ENCODE measurements at places on chromosomes 2 and 18. TPM values are rescaled to one million over a fixed set of nuclear protein-coding genes. Genes with fewer than 3 reads are reported as not detected.

OSBPL6 gene
- total RNA-seq = 22.4 TPM

LCT gene
- total RNA-seq = 0.03 TPM

TLK1 gene
- total RNA-seq = 27.8 TPM

LYG2 gene
- not detected for total RNA-seq

SCYGR4 gene
- total RNA-seq = not detected

SF3B6 gene
- 85.9 TPM for total RNA-seq

CRYGC gene
- total RNA-seq = not detected

UGT1A4 gene
- 1.0 TPM for total RNA-seq

SOX11 gene
- total RNA-seq = 0.03 TPM

UBE2E3 gene
- 66.8 TPM for total RNA-seq

CHRNG gene
- total RNA-seq = not detected

DYNAP gene
- not detected for total RNA-seq

IL36A gene
- total RNA-seq = not detected

GRCh38 chr2:134911400-134911785, 7.2 kb upstream of the CCNT2 start:
- DNase-seq = no peak

GRCh38 chr2:178917555-178917954, 110.3 kb upstream of the TTN start:
- no peak for DNase-seq

- DNase-seq = no peak
These were observed 26.2 kb upstream of the XDH start for GRCh38 chr2:31440764-31441163.

GRCh38 chr18:62788876-62789275, 73.5 kb downstream of the PHLPP1 start:
- no peak for DNase-seq

- DNase-seq = peak; percentile 64
These were observed 33.6 kb upstream of the RNF149 start for GRCh38 chr2:101341901-101342624.

GRCh38 chr2:158337018-158337417, 119.5 kb downstream of the CCDC148 start:
- DNase-seq = no peak

- no peak for DNase-seq
These were observed 9.0 kb upstream of the NPPC start for GRCh38 chr2:231935207-231935524.

GRCh38 chr18:12359515-12359927, 17.5 kb downstream of the AFG3L2 start:
- DNase-seq = no peak

DNA sequence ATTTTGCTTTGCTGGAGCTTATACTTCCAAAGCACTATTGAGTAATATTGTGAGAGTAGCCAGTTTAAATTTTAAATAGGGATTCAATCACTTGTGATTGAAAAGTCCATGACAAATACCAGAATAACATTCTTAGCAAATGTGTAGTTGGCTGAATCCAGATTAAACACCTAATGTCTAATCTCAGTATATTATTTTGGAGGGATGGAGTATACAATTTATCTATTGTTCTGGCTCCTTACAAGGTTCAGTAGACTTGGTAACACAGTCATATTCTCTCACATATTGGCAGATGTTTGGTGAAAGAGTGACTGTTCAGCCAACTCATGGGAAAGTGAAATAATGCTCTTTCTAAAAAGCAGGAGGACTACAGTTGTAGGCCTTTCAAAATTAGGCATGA, 2.2 kb downstream of the UGT1A9 start:
- no peak for DNase-seq

DNA sequence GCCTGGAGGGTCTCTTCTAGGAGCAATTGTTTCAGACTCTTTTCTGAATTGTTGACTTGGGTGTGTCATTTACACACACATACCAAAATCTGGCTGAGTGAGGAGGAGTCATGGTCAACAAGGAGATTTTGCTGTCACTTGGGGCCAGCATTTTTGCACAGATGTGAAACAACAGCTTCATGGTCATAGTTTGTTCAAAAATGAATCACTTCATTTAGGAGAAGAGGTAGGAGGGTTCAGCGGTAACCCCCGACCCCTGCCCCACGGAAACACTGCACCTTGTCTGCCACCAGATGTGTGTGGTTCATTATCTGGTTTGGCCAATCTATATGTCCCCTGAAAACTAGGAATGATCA, 42.2 kb downstream of the LBH start:
- no peak for DNase-seq

DNA sequence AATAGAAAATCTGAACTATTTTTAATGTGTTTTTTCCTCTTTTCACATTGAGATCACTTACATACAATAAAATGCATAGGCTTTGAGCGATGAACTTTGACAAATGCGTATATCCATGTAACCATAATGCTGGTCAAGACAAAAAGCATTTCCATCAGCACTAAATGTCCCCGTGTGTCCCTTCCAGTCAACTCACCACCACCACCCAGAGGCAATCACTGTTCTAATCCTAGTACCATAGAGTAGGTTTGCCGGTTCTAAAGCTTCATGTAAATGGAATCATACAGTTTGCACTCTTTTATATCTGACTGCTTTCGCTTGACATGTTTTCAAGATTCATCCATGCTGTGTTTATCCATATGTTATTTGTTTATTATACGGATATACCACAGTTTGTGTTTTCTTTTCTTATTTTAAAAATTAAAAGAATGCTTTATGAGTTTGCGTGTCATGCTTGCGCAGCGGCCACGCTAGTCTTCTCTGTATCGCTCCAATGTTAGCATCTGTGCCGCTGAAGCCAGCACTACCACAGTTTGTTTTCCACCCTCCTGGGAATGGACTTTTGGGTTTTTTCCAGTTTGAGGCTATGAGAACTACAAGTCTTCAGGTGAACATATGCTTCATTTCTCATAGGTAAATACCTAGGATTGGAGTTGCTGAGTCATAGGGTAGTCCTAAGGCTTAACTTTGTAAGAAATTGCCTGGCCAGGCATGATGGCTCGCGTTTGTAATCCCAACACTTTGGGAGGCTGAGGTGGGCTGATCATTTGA, 197.5 kb upstream of the CHAC2 start:
- DNase-seq = no peak

DNA sequence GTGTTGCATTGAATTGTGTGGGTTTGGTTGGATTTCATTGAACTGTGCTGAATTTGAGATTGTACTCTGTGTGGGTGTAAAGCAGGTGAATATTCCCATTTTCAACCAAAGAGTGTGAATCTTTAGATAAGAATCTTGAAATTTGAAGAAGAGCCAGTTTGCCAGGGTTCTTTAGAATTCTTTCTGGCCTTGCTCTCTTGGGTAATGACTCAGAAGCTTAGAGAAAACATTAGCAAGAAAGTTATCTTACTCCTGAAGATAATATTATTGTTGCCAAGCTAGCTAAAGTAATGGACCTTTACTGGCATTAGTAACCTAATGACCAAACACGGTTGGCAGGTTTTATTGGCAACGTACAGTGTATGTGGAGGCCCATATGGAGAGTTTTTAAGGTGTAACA, 46.4 kb upstream of the SIX3 start:
- DNase-seq = no peak

- peak; percentile 11 for DNase-seq
These were observed 33.7 kb downstream of the MTERF4 start for GRCh38 chr2:241068136-241068941.

GRCh38 chr2:152623775-152624174, 93.5 kb downstream of the PRPF40A start:
- DNase-seq = no peak

DNA sequence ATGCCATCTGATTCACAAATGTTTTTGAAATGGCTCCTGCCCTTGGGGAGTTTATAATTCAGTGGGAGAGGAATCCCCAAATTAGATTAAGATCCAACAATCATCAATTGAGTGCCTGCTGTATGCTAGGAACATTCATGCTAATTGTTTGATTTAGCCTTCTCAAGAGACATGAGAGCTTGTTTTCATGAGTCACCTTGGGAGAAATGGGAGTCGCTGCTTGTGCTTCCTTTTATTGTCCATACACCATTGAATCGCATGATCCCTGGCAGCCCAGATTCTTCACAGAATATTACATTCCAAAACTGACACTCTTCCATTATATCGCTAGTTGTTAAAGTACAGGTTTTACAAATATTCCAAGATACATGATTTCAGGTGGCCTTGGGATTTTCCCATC, 106.0 kb upstream of the MAP3K20 start:
- no peak for DNase-seq

DNA sequence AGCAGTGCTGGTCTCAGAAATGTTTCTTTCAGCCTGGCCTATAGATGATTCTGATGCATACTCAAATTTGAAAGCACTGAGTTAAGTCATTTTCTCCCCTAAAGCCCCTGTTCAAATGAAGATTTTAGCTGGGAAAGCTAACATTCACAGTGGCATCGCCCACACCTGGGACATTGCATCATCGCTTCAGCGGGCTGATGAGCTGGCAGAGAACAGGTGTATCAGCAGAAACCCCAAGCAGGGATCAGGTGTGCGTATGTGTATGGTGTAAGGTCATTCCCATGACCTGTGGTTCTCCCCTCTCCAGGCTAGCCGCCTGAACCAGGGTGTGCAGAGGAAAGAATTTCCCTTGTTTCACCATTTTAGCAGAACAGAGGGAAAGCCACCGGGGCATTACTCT, 56.3 kb downstream of the EPAS1 start:
- DNase-seq = no peak

DNA sequence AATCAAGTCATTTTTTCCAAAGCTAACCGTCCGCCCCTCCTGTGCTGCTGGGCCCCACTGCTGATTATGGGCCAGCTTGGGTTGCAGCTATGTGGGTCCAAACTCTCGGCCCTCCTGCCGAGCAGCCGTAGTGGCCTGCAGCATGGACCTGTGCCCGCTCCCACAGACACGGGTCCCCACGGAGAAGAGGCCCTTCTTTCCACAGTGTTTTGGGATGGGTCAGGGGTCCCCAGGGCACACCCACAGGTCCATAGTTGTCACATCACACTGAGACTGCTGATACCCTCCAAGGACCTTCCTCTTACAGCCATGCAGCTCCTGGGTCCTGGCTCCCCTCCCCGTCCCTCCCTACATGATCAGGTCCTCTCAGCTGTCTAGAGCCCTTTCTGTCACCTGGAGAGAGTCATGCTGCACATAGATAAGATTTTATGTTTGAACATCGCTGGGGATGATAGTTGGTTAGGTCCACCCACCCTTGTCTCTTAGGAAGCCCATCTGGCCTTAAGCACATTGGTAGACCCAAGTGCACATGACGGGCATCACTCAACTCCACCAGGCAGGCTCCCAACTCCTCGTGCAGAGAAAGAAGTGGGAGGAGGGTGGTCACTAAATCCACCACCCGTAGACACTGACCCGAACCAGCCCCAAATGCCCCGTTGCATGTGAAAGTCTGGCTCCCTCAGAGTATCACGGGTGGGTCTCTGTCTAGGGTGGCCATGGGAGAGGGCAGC, 17.5 kb downstream of the GPR55 start:
- peak; percentile 63 for DNase-seq

- no peak for DNase-seq
These were observed 273.6 kb downstream of the CCDC74A start for GRCh38 chr2:131801210-131801744.

GRCh38 chr18:33584548-33585430, 6.8 kb downstream of the ASXL3 start:
- no peak for DNase-seq

DNA sequence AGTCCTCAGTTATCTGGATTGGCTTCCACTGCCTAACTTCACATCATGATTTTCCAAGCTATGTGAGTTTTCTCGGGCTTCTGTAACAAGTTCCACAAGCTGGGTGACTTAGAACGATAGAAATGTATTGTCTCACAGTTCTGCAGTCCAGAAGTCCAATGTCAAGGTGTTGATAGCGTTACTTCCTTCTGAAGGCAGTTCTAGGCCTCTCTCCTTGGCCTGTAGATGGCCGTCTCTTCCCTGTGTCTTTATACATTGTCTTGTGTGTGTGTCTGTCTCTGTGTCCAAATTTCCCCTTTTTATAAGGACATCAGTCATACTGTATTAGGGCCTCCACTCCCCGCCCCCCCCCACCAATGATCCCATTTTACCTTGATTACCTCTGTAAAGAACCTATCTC, 7.5 kb downstream of the LTBP1 start:
- DNase-seq = no peak

DNA sequence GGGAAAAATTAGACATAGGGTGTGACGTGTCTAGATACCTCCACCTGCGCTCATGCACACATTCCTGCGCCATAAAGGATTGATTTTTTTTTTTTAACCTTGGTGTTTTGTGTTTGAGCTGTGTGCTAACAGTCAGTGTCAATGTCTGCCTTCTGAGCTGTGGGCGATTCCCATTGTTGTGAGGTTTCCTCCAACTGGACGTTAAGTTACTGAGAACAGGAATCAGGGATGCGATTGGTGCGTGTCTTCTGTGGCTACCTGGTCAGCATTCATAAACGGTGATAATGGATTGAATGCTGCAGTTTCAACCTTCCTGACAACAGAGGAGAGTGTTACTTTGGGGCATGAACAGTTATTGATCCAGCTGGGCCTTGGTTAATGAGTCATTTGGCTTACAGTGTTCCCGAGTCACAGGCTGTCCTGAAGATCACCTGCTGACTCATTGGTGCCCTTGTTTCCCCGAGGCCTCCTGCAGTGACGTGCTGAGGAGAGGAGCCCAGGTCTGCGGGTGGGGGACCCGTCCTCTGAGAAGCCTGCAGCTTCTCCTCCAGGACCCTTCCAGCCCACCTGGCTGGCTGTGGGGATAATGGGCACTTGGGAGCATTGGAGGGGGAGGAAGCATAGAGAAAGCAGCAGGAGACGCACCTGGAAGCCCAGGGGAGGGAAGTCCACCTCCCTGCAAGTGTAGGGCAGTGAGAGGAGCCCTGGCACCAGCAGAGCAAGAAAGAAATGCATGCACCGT, 25.8 kb upstream of the CABYR start:
- DNase-seq = no peak

- DNase-seq = no peak
These were observed 9.8 kb downstream of the RIOK3 start for GRCh38 chr18:23462876-23463275.

DNA sequence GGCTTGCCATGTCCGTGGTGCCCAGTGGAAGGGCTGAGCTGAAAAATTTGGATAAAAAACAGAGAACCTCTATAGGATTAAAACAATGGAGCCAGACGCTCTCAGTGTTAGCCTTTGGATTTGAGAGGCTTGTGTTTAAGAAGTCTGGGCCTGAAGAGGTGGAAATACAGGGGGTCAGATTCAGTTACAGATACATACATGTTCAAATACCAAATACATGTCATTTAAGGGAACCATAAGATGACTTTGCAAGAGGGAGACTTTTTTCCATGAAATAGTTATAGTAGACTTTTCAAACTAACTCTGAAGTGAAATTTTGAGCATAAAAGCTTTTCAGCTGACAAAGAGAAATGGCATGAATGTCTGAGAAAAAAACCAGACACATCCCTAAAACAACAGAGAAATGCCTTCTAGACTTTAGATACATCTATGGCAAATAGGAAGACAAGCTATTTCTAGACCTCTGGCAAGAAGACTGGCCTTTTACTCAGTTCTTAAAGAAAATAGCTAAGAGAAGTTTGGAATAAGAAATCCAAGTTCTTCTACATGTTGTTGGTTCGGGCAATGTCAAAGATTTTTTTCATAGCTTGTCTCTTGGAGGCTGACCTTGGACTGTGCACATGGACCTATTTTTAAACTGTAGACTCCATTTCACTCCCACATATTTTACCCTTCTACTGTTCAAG, 112.9 kb downstream of the LTBP1 start:
- no peak for DNase-seq
